ENCODE measurements at places on chromosomes 13 and 19.

- DNase-seq = no peak
These were observed 3.9 kb upstream of the NCAN start for GRCh38 chr19:19207637-19208572.

DNA sequence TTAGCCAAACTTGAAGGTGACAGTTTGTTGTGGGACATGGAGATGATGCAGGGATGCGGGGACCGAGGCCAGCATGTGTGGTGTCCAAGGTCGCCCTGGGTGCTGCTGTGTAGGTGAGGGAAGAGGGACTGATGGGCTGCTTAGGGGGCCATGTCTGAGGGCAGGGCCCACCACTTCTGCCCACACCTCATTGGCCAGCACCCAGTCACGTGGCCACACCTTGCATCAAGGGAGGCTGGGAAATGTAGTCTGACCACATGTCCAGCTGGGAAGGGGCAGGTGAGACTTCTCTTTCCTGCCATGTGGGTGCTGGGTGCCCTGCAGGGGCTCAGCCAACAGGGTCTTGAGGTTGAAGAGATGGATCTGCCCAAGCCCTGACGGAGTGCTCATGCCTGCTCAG, 88.9 kb downstream of the KDM4B start:
- no peak for DNase-seq

DNA sequence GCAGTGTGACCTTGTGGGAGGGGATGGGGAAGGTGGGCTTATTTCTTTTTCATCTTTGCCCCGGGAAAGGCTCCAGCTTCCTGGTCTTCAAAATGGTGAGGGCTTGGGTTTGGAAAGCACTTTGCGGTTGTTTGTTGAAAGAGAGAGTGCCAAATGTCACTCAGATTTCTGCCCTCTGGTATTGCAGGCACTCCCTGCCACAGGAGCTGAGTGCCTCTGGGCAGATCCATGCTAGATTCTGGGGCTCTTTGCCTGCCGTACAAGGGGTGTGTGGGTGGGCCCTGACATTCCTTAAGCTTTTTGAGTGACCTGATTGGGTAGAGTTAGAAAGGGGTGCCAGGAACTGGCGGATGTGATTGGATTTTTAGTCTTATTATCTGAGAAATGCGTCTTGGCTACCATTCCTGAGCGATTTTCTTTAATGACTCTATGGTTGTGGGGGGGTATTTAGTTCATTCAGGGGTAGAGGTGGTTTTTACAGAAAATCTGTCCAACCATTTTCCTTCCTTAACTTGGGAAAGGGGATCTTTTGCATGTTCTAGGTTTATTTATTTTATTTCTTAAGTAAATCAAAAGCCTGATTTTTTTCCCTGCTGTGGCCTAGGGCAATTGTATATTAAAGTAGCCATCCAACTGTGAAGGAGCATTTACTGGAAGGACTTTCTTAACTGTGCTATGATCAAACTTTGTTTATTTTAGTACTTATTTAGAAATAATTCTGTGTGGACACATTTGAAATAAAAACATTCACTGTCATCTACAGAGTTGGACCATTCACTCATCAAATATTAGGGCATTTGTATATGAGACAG, 3.2 kb downstream of the ARHGAP35 start:
- peak; percentile 29 for DNase-seq

- DNase-seq = no peak
These were observed 35.8 kb upstream of the XPO4 start for GRCh38 chr13:20938302-20938701.

GRCh38 chr13:32056316-32056715, 24.7 kb downstream of the FRY start:
- no peak for DNase-seq

DNA sequence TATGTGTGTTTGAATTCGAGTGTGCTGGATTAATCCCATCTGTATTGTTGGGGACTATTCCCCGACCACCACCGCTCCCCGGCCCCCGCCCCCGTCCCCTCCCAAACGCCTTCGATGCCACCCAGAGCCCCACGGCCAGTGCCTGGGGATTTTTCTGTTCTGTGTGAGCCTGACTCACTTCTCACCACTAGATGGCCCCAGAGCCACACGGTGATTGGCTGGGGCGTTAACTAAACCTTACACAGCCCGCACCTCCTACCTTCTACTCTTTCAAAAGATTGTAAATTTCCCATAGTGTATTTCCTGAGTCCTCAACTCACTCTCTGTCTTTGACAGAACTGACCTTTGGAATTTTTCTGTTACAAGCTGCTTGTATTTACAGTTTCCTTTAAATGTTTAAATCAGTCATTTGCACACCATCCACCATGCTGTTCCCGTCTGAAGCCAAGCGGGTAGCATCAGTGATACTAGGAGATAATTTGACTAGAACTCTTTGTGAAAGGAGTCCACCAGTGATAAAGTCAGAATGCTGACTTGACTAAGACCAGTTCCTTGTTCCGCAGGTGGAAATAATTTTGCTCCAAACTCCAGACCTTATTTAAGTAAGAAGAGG, 61.4 kb downstream of the RFX2 start:
- DNase-seq = peak; percentile 36

GRCh38 chr13:72890546-72890945, 108.6 kb downstream of the PIBF1 start:
- no peak for DNase-seq

- DNase-seq = no peak
These were observed 42.9 kb upstream of the F7 start for GRCh38 chr13:113062691-113063090.

DNA sequence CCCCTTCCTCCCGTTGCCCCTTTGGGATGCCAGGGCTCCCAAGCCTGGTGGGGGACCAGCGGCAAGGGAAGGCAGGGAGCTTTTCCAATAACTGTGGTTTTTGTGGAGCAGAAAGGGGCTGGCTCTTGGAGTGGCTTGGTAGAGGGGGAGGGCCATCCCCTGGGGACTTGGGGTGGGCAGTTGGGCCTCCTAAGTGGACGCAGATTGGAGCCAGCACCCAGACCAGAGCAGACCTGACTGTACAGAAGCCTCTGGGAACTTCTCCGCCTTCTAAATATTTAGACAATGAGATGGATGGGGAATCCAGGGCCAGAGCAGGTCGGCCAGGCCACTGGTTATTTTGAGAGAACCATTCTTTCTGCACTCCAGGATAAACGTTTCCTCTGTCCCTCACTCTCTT, 4.2 kb downstream of the PTGIR start:
- no peak for DNase-seq

DNA sequence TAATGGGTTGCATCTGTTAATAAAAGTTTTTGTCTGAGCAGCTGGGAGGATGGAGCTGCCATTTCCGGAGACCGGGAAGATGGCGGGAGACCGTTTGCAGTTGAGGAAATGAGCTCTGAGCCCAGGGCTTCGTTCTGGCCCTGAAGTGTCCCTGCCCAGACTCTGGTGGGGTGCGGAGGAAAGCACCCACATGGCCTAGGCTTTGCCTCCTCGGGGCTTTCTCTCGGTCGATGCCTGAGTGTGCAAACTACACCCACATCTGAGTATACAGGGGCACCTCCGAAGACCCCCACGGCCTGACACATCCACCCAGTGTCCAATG, 15.6 kb upstream of the NANOS3 start:
- no peak for DNase-seq

DNA sequence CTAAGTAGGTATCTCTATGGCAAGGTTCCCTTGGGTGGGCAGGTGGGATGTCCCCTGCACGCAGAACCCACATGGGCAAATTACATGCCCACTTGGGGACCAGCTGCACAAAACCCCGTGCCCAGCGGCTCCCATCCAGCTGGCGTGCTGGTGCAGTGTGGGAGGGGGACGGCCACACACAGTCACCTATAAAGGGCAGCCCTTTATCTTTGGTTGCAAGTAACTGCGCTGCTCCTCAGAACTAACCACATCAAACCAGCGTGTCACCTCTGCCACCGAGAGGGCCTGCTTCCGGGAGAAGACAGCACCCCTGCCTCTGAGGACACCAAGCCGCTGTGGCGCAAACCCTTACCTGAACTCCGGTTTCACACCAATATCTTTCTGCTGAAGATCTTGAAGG, 32.2 kb downstream of the ANKRD27 start:
- DNase-seq = no peak

DNA sequence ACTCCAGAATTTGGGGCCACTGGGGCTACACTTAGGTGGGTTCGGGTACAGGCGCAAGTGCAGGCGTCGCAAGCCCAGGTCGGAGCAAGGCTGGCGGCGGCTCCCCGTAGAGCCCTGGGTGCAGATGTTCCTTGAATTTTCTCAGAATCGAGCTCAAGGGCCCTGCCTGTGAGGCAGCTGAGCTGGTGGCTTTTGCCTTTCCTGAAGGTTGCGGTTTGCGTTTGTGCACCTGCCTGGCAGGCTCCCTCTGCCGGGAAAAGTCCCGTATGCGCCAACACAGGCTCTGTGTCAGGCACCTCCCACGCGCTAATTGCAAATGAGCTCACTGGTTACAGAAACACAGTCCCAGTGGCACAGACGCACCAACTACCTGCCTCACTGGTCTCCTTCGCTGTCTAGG, 5.9 kb downstream of the DOHH start:
- no peak for DNase-seq

DNA sequence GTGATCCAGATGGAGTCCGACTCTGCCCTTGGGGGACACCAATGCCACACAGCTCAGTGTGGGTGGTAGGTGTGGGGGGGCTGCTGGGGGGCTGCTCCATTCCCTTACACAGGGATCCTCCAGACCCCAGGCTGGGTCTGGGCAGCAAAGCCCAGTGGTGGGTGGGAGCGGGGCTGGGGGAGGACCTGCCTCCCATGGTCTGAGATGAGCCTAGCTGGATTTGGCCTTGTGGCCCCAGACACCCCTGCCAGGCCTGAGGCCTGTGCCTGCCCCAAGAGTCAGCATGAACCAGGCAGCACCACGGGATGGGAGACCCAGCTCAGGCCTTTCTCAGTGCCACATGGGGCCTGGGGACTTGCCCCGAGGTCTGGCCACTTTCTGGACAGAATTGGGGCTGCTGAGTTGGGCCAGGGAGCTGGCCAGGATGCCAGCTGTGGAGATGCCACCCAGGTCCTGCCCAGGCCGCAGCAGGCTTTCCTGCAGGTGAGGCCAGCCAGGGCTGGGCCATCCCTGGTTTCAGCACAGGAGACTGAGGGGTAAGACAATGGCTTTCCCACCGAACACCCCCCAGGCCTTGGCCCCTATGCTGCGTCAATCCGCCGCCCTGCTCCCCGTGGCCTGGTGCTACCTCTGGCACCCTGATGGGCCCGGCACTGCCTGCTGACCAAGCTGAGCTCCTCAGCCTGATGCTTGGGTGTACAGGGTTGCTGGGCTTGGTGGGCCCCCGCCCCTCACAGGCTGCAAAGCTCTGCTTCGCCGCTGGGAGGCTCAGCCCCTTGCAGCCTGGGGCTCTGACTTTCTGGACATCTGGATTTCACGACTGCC, 24.2 kb downstream of the CEBPG start:
- no peak for DNase-seq

DNA sequence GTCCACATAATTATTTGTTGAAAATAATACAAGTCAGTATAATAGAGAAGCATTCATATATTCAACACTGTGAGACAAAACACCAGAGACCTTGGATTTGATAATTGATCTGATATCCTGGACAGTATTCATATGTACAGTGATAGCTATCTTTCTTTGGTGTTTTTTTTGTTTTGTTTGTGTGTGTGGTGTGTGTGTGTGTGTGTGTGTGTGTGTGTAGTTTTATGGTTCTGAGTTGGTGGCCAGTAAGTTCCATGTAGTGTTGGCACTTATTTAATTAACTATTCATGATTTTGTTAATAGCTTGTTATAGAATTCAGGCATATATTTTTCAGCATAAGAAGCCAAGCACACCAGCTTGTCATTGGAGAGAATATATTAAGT, 1.6 kb upstream of the ANGPTL6 start:
- DNase-seq = no peak

GRCh38 chr13:97538203-97538602, 104.2 kb downstream of the RAP2A start:
- DNase-seq = no peak

GRCh38 chr13:79805317-79805716, 324.4 kb downstream of the NDFIP2 start:
- DNase-seq = no peak

GRCh38 chr19:35901055-35901644, 810 bp upstream of the NFKBID start:
- no peak for DNase-seq

- no peak for DNase-seq
These were observed 1139.7 kb upstream of the SPRY2 start for GRCh38 chr13:81480634-81481033.

GRCh38 chr13:94641409-94641941, 39.8 kb downstream of the GPR180 start:
- DNase-seq = no peak

GRCh38 chr13:78103936-78104335, 185.3 kb upstream of the EDNRB start:
- no peak for DNase-seq

GRCh38 chr13:24982333-24982999, 113.5 kb upstream of the PABPC3 start:
- no peak for DNase-seq

GRCh38 chr19:30225676-30226463, 146.3 kb upstream of the ZNF536 start:
- no peak for DNase-seq

GRCh38 chr13:50376895-50377575, 361.8 kb downstream of the KCNRG start:
- DNase-seq = no peak

- no peak for DNase-seq
These were observed 22.1 kb downstream of the CLEC11A start for GRCh38 chr19:50745221-50745620.

GRCh38 chr13:48511621-48512230, 21.2 kb downstream of the RCBTB2 start:
- DNase-seq = no peak

DNA sequence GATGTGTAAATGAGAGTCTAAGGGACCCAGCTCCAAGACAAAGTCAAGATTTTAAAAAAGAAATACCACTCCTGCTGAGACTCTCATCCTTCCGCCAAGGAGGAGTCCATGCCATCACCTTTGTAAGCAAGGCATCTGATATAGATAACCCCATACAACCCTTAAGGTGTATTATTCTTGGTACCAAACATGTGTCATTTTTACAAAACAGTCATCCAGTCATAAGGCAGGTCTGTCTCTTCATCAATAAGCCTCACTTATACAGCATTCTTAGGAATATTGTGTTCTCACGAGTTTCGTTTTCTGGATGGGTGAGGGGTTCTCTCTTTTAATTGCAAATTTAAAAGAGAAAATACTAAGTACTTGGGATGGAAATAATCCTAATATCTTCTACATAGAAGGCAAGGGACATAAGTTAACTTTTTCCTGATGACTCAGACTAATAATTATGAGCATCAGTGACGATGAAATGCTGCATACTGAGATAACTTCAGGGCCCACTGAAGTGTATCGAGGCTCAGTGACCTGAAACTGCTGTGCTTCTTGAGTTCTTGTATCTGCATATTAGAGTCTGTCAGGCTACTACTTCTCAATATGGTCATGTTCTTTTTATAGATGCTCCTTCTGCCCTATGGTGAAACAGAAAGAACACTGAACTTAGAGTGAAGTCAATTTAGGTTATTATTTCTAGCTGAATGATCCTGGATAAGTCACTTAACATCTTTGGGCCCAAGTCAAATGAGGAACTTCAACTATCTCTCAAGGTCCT, 166.6 kb downstream of the KLF12 start:
- peak; percentile 1 for DNase-seq
